Activated naive CD4-positive, alpha-beta T cell treated with Interleukin-2 at 50 U/mL for 16 hours (primary cell): ENCODE measurements at places on chromosomes 12 and 14.

DNA sequence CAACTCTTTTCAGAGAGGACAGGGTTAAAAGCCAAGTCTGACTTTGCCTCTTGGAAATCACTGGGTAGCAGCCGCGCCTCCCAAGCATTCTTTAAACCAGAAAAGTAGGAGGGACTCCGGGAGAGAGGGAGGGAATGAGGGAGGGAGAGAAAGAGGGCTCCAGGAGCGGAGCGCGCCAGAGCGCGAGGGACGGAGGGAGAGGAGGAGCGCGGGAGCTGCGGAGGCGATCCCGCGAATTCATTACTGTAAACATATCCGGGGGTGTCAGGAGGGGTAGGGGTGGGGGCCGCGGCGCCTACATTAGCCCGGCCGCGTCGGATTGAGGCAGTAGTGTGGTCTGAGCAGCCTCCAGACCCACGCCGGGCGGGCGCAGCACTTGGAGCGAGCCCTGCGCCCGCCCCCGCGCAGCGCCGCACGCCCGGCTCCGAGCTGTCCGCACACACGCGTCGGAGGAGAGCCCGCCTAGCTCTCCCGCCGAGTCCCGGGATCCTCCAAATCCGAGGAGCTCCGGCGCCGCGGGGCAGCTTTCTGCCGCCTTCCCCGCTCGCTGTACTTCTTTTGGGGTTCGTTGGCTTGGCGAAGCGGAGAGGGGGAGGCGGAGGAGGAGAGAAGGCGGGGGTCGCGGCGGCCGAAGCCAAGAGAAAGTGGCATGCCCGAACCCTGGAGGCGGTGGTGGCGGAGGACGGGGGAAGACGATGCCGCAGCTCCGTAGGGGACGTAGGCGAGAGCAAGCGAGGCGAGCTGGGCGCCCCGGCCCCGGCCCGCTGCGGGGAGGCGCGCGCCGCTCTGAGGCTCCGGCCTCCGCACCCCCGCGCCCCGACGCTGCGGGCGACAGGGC is 3.3 kb downstream of the FLRT2 start:
- no peak for DNase-seq

DNA sequence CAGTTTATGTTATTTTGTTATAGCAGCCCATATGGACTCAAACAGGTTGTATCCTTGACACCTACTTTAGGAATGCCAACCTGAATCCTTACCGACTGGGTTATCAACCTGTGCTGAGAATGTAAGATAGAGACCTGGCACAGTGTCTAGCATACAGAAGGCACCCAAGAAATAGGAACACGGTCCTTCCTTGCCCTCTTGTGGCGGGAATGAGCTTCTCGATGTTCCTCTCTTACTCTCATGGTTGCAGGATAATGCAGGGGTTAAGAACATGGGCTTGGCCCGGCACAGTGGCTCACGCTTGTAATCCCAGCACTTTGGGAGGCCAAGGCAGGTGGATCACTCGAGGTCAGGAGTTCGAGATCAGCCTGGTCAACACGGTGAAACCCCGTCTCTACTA is 6.5 kb downstream of the C12orf43 start:
- no peak for DNase-seq

GRCh38 chr14:70810621-70811020 is 1.3 kb upstream of the MAP3K9 start:
- no peak for DNase-seq

DNA sequence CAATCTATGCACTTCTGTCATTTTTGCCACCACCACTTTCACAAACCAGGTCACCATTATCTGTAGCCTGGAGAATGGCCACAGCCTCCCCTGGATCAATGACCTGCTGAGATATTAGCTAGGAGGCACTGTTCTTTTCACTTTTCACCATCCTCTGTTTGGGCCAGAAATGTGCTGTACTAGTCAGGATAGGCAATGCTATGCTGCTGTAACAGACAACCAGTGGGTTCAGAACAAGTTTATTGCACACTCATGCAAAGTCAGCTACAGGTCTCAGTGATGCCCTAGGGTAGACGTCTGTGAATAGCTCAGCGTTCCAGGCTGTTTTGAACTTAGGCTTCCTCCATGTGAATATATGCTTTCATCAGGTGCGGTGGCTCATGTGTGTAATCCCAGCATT is 231.5 kb downstream of the SUDS3 start:
- DNase-seq, result no peak

DNA sequence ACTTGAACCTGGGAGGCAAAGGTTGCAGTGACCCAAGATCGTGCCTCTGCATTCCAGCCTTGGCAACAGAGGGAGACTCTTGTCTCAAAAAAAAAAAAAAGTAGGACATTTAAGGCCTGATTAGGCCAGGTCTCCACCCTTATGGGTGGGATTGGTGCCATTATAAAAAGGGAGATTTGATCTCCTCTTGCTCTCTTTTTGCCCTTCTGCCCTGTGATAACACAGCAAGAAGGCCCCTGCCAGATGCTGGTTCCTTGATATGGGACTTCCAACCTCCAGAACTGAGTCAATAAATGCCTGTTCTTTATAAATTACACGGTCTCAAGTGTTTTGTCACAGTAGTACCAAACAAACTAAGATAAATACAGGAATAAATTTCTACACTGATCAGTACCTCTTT is 81.0 kb downstream of the C2CD5 start:
- DNase-seq, result no peak

DNA sequence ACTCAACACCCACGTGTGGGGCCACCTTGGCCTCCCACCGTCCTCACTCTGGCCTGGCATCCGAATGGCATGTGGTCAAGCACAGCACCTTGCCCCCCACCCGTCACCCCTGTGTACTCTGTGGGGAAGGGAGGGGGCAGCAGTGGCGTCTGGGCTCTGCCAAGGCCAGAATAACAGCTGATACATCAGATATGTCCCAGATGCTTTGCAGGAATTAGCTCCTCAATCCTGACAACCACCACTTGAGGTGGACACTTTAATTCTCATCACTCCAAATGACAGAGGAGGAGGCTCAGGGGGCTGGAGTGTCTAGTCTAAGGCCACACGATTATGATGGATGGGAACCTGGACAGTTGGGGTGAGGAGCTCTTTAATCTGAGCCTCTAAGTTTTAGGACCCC is 1.7 kb upstream of the KRT80 start:
- no peak for DNase-seq

- no peak for DNase-seq
Measured at GRCh38 chr14:22221508-22221907, 367.5 kb downstream of the DAD1 start.

DNA sequence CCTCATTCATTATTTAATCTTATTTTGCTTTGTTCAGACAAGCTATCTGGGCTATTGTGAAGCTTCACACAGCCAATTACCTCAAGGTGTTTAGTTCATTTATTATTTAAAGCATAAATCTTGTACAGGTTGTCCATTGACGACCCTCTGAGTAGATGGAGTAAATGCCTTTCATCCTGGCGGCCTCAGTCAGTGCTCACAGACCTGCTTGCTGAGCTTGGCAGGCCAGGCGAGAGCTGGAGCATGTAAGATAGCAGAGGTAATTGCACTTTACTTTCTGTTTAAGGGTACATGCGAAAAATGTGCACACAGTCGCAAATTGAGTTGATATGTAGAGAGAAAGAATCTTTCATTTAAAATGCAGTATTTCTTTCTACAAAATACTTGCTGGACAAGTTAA is 224.4 kb downstream of the NPAS3 start:
- no peak for DNase-seq

DNA sequence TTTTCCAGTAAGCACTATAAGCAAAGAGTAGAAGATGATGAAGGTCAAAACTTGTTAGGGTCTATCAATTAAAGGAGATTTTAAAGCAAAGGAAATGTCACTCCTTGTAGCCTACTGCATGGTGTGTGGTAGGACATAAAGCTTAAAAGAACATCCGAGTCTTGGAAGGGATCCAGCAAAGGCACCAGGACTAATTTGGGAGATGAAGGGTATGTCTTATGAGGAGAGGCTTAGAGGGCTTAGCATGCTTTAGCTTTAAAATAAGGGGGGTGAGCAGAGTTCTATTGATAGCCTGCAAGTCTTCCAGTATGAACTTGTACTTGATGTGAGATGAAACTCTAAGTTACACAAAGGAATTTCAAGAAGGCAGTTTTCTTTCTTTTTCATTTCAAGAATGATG is 11.8 kb upstream of the MYBPC1 start:
- no peak for DNase-seq

DNA sequence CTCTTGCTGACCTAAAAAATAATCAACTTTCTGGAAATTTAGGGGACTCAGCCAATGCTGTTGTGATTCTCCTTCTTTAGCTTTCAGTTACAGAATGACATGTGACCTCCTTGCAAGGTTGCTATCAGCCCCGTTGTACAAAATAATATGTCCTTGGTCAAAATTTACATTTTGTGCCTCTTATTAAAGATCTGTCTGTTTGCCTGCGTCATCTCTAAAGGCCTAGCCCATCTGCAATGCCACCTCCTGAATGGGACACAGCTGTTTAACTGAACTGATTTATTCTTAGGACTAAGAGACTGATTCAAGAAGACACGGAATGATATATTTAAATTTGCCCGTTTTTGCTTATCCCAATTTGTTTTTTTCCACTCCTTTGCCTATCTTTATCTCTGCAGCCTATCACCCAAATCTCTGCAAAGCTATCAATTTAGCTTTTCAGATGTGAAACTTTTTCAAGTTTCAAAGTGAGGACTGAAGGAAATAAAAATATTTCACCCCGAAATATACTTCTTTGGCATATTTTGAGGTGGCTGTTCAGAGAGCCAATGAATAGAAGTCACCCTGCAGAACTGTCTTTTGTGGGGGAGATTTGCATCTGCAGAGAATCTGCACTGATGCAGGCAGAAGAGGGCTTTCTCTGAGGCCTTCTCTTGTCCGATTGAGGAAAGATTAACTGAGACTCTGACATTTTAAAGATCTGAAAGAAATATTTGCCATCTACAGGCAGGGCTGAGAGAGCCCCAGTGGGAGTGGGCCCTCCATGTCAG is 126.0 kb downstream of the VEZT start:
- no peak for DNase-seq

DNA sequence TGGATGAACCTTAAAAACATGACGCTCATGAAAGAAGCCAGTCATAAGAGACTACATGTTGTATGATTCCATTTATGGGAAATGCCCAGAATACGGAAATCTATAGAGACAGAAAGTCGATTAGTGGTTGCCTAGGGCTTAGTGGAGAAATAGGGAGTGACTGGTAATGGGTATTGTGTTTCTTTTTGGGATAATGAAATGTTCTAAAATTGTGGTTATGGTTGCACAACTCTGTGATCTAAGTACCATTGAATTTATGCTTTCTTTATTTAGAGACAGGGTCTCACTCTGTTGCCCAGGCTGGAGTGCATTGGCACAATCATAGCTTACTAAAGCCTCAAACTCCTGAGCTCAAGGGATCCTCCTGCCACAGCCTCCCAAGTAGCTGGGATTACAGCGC is 8.0 kb downstream of the RBMS2 start:
- no peak for DNase-seq

DNA sequence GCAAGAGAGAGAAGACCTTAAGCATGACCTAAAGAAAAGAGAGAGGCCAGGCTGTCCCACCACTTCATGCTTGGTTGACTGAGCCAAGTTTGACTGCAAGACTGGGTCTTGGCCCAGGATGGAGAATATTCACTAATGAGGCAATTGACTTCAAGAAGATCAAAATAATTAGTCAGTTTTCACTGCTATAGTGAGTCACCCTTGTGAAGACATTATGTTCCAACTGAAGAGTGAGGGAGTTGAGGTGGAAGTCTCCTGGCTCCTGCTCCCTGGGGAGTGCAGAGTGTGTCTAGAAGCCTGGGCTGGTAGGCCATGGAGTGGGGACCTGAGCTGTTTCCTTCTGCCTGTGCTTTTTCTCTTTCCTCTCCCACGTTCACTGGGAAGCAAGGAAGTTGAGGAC is 117.6 kb downstream of the CACNA1C start:
- no peak for DNase-seq

DNA sequence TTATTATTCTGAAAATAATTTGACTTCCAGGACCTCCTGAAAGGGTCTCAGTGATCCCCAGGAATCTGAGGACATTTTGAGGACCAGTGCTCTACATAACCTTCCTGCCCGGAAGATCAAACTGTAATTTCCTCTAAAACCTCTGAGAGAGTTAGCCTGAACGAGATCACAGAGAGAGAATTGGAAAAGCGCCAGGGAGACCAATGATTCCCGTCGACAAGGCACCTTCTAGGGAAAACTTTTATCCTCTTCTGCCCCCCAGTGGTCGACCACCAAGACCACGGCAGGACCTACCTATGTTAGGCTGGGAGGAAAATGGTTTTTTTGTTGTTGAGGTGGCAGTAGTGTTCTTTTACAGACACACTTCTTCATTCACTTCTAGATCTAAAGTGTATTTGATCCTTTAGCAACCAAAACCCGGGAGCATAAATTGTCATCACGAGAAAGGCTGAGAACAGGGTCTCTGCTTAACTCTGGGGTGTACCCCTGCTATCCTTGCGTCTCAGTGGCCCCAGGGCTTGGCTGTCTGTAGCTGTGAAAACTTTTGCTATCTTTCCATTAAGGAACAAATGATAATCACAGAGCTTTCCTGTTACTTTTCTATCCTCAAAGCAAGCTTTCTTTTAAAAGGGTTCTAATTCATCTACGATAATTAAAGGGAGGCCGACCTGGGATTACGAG is 62.9 kb upstream of the NID2 start:
- DNase-seq, result peak; percentile 25

GRCh38 chr14:73824536-73824935 is 27.1 kb upstream of the PTGR2 start:
- DNase-seq, result no peak

DNA sequence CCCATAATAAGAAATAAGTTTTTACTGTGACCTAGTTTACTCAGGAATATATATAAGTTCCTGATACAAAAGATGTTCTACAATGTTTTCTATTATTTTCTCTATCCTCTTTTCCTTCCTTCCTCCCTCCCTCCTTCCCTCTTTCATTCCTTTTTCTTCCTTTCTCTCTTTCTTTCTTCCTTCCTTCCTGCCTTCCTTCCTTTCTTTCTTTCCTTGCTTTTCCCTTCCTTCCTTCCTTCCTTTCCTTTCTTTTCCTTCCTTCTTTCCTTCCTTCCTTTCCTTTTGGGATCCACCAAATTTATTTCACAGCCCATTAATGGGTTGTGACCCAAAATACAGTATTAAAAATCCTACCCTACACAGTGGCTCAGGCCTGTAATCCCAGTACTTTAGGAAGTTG is 3.9 kb upstream of the VDR start:
- no peak for DNase-seq

DNA sequence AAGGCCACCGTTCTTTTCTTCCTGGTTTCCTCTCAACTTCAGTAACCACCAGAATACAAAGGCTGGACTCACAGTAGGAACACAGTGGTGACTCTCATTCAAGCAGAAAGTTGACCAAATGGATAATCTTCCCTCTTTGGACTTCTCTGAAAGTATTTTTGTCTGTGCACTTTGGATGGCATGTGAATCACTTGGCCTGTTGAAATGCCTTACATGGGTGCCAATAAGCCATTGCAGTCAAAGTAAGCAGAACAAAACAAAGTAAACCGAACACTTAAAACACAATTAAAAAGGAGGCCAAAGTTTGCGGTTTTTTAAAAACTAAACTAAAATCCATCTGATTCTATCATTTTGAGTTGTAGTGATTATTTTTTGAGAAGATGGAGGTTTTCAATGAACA is 370.1 kb upstream of the DDHD1 start:
- no peak for DNase-seq
